ENCODE measurements at places on chromosomes 7 and 10.

DNA sequence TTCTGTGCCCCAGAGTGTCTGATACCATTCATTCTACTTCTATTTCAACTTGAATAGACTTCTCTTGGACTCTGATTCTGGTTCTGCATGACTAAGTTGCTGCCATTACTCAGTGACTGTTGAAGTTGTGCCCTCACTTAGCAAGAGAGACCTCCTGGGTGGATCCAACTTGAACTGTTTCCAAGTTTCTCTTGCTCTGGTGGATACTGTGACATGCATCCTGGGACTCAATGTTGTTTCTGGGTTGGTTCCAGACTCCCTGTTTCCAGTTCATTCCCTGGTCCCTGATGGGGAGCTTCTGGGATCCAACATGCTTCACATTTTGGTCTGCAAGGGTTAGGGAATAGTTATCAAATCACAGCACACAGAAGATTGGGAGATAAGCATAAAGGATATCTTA, 26.2 kb upstream of the PRPF18 start:
- DNase-seq, result no peak

DNA sequence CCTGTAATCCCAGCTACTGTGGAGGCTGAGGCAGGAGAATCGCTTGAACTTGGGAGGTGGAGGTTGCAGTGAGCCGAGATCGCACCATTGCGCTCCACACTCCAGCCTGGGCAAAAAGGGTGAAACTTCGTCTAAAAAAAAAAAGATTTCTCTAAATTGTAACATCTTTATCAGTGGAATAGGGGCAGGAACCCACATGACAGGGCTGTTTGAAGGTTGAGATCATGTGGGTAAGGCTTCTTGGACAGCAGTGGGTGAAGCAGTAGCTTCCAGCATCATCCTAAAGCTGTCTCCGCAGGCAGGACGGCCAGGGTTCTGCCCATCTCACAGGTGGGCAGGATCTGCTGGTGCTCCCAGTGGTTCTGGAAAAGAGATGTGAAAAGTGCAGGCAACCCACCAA, 37.9 kb upstream of the SEPHS1 start:
- no peak for DNase-seq

DNA sequence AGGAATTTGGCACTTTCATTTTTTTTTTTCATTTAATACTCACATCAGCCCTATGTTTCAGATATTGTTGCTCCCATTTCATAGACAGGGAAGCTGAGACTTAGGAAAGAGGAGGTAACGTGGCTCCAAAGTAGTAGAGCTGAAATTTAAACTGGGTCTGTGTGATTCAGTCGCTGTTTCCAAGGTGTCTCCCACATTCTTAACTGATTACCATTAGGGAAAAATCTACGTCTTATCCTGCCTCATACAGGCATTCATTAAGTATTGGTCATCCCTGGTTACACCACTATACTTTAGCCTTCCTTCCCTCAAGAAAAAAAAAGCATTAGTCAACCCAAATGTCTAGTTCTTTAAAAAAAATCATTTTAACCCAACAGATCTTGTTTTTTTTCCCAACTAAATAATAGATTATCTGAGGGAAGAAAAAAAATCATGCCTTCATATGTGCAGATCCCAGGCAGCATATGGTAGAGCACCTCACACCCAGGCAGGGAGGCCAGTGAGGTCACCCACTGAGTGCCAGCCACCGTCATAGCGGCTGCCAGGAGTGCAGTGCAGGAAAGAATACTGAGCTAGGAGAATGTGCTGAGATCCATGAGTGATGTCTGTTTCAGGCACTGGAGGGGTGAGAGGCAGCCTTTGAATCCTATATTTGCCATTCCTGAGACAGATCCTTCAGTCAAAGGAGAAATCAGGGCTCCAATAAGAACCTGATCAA, 59.0 kb upstream of the SORCS3 start:
- DNase-seq, result no peak

DNA sequence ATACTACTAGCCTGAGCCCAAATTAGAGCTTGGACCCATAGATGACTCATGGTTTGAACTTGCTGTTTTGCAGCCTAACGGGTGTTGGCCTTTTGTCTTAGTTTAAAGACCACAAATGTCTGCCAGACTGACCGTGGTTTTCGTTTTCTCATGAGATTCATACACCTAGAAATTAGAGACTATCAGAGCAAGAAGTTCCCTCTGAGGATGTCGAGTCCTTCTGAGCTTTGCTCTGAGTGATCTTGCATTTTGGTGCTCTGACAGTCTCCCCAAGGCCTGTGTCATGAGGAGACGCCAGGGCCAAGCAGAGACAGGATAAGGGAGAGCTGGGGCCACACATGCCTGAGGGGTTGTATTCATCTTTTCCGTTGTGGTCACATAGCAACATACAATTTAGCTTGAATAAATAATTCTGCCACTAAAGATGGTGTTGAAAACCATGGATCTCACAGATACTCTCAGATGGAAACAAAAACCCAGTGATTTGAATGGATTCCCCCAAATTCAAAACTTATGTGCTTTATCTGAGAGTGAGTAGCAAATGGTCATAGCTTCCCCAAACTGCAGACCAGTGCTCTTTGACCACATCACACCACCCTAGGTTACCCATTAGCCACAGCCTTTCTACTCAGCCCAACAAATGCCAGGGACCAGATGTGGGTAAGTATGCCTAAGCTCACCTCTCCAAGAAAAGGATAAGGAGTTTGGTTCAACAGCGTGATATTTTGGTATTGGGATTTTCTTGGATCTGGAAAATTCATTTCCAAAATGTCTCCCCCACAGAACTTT, 762.0 kb upstream of the IGFBP3 start:
- DNase-seq, result no peak

GRCh38 chr7:48004032-48004431, 24.6 kb upstream of the HUS1 start:
- no peak for DNase-seq

DNA sequence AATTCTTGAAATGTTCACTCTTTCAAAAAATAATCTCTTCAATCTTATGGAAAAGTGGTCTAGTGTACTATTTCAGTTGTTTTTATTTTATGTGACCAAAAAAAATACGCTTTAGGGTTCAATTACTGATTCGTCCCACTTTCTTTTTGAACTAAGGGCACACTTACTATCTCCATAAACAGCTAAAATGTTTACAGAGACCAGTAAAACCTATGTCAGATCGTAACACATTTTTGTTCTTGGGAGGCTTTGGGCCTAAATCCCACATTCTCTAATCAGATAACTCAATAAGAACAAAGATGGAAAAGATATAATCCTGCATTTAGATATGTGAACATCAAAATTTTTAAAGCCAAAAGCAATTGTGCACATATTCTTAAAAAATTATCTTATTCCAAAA, 29.8 kb upstream of the EPC1 start:
- DNase-seq, result no peak

GRCh38 chr7:158868764-158869410, 12.5 kb downstream of the DYNC2I1 start:
- DNase-seq, result no peak

DNA sequence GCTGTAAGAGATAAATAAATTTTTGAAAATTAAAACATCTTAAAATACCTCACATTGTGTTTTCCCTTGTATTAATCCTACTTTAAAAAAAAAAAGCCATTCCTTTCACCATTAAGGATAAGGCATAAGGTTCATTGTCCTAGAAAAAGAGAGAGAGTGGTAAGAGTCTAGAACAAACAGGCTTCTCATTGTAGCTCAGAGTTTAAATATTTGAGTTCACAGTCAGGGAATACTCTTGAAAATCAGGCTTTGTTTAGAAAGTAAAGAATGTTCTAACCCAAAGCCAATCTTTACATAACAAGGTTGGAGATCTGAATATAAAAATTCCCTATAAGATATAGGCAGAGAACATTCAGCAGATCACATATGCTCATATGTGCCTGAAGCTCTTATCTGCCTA, 40.2 kb upstream of the TES start:
- no peak for DNase-seq

DNA sequence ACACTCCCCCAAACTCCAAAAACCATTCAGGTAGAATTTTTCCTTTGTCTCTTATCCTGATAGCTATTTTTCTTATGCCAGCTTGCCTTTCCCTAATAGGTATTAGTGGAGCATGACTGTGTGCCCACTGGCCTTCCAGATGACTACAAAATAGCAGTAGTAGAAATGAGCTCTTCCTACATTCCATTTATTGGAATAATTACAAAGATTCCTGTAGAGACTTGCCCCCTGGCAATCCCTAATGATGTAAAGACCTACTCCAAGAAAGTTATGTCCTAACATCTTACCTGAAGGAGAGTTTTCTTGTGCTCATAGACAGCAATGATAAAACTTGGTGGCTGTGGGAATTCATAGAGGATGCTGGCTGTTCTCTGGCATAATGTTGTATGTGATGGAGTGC, 501.8 kb downstream of the GATA3 start:
- DNase-seq, result no peak

DNA sequence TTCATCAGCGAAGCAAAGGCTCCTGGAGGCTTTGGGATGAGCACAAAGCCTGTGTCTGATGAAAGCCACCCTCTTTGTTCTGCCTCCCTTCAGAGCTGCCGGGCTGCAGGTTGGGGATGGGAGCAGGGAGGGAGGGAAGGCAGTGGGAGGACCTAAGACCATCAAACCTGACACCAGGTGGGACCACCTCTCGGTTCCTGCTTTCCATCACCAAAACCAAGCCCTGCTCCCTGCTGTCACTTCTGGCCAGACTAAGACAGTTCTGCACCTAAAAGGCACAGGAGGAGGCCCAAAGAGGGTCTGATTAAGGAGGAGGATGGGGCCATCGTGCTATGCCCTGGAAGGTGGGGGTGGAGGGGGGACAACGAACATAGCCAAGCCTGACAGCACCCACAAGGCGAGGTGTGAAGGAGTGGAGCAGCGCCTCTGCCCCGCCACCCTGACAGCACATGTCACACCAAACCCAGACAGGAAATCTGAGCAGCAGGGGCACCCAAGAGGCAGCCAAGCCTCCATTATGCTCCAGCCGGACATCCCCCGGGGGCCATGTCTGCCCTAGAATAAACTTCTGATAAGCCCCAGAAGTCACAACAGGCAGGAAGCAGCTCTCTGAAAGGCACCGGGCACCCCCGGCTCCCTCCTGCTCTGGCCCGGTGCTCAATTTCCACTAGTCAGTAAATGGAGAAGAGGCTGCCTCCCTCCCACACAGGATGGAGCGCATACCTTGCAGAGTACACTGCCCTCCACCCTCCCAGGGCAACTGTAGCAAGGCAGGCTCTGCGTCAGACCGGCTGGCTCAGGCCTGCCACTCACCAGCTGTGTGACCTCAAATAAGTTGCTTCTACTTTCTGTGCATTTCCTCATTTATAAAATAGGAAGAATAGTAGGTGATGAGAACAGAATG, 48.9 kb downstream of the DLG5 start:
- DNase-seq, result peak; percentile 6

DNA sequence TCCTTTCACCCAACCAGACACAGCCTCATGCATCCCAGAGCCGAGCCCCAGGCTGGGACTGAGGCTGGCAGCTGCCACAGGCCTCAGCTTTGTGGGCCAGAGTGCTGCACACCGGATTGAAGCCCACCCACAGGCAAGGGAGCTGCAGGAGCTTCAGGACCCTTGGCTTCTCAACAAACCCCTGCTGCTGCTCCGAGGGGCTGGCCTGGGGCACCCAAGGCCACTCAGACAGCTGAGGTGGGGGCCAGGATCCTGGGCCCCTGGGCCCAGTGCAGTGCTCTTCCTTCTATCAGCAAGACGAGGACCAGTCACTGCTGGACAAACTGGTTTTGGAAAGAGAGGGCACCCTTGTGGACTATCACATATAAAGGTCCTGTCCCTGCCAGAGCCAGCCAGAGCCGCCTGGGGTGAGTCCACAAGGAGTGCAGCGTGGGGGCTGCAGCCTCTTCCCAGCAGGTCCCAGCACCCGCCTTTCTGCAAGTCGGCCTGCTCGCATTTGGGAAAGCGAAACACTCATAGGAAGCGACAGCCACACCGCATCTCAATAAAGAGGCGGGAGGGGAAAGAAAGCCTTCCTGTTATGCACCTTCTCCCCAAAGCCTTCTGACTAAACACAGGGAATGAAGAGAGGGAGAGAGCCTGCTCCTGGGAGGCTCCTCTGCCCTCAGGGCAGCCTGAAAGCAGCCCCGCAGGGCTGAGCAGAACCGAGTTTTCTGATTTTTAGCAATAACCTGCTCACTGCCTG, 9.5 kb upstream of the TCERG1L start:
- no peak for DNase-seq

- DNase-seq, result peak; percentile 20
These were observed 8.4 kb downstream of the GOLGA7B start for GRCh38 chr10:97858001-97858439.

DNA sequence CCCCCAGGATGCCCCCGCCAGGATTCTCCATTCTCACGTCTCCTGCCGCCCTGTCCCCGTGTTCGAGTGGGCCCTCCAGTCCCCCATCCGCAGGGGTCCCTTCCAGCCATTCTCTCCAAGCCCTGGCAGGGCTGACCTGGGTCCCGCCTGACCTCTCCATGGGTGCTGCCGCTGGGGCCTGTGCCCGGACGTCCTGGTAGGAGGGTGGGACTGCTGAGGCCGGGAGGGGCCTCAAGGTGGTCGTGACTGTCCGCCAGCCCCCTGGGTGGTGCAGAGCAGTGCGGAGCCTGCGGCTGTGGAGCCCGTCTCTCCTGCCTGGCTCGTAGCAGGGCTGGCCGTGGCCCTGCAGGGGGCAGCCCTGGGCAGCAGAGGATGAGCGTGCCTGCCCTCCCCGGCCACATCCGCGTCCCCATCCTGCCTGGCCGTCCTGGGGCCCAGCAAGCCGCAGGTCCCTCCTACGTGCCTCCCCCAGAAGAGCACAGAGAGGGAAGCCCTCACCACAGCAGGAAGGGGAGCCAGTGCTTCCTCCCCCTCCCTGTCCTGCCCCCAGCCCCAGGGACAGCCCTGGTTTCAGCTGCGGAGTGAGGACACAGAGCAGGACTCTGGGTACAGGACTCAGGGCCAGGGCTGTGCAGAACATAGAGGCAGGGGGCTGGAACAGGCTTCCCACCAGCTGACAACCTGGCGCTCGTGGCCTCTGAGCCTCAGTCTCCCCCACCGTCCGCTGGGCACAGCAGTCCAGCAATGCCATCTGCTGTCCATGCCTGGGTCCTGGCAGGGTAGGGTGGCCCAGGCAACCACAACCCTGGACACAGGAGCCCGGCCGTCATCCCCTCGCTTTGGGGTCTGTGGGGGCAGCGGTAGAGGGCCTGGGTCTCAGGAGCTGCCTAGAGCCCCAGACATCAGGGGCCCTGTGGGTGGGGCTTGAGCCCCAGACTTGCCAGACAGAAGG, 1.5 kb upstream of the GRIFIN start:
- peak; percentile 47 for DNase-seq

GRCh38 chr10:77689339-77689738, 51.7 kb upstream of the KCNMA1 start:
- no peak for DNase-seq

- DNase-seq, result no peak
These were observed 6.5 kb downstream of the PTF1A start for GRCh38 chr10:23198610-23198939.

DNA sequence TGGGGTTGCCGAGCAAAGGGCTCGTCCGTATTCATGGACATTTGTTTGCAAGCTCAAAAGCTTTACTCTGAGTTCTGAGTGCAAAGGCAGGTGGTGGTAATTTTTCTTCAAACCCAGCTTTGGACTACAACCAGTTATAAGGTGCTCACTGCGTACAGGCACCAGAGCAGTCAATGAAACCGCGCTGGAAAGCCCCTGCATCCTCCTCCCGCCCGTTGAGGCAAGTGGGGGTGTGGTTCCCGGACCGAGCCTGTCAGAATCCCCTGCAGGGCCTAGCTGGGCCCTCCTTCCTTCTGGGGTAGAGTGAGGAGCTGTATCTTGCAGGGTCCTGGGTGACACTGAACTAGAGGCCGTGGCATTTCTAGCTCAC, 22.3 kb downstream of the AMZ1 start:
- peak; percentile 39 for DNase-seq

- no peak for DNase-seq
These were observed 24.2 kb upstream of the AQP1 start for GRCh38 chr7:30887464-30887872.
